ENCODE measurements at places on chromosomes 2 and 18.

DNA sequence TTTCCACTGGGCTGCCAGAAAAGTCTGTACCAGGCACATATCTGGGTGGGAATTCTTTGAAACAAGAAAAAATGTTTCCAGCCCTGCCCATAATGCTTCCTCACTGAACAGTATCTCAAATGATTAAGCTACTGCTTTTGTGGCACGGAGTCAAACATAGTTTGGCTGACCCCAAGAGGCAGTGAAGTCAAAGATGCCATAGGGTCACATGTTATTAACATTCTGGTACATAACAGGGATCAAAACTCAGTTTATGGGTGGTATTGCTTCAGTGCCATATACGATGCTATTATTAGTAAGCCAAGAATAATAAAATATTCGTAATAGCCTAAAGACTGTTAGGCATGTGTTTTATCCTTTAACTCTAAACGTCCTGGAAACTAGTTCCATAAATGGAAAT, 112.4 kb downstream of the FEZ2 start:
- DNase-seq: no peak

GRCh38 chr18:78734614-78734945, 245.0 kb upstream of the SALL3 start:
- DNase-seq: no peak

GRCh38 chr2:231111987-231112386, 12.9 kb downstream of the HTR2B start:
- no peak for DNase-seq

DNA sequence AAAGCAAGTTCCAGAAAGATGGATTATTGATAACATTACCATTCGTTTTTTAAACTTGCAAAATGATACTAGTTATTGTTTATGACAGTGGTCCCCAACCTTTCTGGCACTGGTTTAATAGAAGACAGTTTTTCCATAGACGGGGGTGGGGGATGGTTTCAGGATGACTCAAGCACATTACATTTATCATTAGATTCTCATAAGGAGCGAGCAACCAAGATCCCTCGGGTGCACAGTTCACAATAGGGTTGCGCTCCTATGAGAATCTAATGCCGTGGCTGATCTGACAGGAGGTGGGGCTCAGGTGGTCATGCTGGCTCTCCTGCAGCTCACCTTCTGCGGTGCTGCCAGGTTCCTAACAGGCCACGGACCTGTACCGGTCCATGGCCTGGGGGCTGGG, 86.2 kb downstream of the BCL2 start:
- DNase-seq: no peak

DNA sequence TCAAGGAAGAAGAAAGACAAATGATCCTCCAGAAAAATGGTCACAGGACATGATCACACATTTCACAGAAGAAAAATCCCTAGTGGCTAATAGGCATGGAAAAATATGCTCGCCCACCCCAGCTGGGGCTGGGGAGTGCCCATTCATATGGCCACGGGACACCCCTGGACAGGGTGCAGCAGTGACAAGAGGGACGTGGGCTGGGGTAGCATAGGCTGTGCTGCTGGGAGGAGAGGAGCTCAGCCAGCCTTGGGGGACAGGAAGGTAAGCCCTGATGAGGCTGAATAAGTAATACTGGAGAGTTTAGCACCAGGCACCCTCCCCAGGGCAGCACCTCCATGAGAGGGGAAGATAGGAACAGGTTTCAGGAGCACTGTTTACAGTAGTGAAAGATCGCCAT, 254.9 kb upstream of the HS6ST1 start:
- no peak for DNase-seq

DNA sequence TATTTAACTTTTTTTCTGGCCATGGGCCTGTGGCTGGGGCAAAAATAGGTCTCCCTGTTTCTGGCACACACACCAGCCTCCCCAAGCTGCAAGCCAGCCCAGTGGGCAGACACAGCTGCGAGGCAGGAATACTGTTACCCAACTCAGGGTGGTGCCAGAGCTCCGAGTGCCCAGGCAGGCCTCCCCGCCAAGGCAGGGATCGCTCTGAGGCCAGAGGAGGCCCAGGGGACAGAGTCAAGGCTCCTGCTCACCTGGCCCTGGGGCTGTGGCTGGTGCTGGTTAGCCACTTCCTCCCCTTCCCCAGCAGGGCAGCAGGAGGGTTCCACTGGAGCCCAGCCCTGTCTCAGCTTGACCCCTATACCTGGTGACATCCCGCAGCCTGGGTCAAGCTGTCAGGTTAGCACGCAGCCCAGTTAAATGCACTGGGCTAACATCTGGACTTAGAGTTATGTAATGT, 67.1 kb upstream of the EPAS1 start:
- DNase-seq: no peak

DNA sequence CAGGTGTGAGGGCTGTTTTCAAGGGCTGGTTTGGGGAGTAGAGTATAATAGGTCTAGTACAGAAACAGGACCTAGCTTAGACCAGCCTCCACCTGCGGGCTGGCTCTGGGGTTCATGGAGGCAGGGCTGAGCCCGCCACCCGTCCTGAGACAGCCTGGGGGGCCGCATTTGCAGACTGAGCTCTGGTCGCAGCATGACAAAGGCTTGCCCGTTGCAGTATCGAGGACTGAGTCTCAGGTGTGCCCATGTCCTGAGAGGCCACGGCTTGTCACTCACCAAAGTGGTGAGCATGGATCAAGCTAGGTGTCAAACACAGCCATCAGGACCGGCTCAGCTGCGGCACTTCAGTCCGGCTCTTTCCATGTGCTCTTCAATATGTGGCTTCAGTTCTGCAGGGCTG, 144.7 kb downstream of the KLHL29 start:
- no peak for DNase-seq

DNA sequence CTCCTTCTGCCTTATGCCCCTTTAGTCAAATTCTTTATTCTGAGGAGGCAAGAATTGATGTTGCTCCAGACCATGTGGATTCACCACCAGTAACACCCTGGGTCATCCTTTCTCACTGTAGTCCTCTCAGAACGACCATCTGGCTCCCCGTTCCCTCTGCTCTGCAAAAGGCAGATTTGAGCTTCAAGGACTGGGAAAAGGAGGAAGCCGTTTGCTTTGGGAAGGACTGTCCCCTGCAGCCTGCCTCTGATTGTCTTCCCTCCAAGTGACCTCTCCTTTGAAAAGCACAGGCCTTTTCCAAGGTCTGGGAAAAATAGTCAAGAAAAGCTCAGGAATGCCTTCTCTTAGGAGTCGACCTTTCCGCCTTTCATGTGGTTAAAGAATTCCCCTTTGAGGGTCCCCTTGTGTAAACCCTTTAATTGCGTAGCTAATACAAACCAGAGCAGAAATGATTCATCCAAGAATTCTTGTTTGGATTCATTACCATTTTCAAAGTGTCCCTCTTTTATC, 130.1 kb upstream of the COPS8 start:
- no peak for DNase-seq

DNA sequence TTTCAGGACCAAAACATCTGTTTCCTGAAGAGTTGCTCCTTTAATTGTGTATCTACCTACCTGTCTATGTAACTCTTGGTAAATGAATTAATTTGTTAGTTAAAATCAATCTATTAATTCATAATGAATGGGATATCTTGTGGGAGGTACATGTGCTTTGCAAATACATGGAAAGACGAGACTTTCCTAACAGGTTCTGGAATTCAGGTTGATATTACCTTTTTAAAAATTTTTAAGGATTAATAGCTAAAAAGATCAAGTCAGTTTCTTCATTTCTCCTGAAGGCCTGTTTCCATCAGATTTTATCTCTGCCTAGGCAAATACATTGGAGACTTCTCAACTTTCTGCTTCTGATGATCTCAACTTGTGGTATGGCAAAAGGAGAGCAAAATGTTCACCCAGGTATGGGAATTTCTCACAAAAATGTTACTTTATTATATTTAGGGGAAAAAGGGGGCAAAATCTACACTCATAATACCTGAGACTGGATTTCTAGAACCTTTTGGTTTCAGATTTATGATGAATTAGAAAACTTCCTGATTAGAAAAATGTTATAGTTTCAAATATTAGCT, 7.4 kb downstream of the TFPI start:
- DNase-seq: no peak

- DNase-seq: no peak
Measured at GRCh38 chr2:200321780-200322534, 15.5 kb downstream of the SPATS2L start.

DNA sequence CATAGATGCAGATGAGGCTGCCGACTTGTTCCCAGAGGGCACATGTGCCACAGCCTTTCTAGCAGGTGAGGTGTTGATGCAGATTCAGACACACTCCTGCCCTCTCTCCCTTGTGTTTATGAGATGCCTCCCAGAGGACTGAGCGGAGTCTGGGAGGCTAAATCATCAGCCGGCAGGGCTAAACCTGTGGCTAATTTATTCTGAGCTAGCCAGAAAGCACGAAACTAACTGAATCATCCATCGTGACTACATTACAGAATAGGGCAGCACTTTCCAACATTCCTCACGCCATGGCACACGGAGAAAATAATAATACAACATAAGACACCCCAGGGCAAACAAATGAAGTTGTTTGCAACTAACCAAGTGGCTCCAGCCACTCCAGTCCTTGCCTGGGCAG, 101.7 kb upstream of the FZD7 start:
- DNase-seq: no peak

GRCh38 chr2:67039058-67039457, 358.1 kb upstream of the ETAA1 start:
- no peak for DNase-seq

GRCh38 chr18:60191926-60192325, 180.6 kb downstream of the MC4R start:
- no peak for DNase-seq

DNA sequence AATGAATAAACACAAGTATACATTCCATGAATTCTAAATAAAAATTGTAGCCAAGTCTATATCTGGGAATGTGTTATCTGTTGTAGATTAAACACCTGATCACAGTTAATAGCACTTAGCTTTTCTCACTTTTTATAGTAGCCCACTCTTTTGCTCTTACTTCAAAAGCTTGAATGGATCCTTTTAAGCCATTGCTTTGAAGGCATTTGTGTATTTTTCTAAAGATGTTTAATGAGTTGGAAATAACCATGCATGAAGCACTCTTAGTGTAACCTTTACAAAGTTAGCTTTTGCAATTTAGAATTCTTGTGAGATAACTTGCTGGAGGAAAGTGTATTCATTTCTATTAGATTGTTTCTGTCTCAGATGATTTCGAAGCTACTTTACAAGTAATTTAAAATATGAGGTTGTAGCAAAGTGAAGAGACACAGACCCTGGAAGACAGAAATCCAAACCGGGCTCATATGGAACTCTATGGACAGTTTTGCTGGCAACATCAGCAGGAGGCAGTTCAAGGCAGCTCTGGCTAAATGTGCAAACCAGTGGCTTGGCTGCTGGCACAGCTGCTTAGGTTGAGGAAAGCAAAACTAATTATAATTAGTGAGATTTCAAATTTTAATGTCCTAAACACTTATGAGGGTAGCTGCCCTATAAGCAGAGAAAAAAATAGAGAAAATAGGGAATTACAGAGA, 469.8 kb upstream of the ZEB2 start:
- no peak for DNase-seq

DNA sequence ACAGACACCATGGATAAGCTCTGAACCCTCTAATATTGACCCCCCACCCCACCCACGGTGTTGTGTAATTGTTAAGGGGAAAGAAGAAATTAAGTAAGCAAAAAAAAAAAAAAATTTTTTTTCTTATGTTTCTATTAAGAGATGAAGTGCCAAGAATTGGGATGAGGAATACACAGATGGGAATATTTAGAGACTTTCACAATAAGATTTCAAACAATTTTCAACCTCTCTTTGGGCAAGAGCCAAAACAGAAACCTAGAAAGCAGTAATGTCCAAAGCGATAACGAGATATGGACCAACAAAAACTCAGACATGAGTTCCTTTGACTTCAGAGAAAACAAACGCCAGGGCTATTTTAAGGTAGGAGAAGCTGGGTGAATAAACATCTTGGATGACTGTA, 14.4 kb downstream of the PIEZO2 start:
- DNase-seq: no peak

GRCh38 chr2:212181646-212182045, 357.0 kb downstream of the ERBB4 start:
- no peak for DNase-seq

- DNase-seq: no peak
Measured at GRCh38 chr2:215808996-215809395, 204.4 kb downstream of the MREG start.

- no peak for DNase-seq
Measured at GRCh38 chr2:106010818-106011355, 183.2 kb downstream of the UXS1 start.

- no peak for DNase-seq
Measured at GRCh38 chr2:238313289-238313990, 6.9 kb upstream of the TRAF3IP1 start.

DNA sequence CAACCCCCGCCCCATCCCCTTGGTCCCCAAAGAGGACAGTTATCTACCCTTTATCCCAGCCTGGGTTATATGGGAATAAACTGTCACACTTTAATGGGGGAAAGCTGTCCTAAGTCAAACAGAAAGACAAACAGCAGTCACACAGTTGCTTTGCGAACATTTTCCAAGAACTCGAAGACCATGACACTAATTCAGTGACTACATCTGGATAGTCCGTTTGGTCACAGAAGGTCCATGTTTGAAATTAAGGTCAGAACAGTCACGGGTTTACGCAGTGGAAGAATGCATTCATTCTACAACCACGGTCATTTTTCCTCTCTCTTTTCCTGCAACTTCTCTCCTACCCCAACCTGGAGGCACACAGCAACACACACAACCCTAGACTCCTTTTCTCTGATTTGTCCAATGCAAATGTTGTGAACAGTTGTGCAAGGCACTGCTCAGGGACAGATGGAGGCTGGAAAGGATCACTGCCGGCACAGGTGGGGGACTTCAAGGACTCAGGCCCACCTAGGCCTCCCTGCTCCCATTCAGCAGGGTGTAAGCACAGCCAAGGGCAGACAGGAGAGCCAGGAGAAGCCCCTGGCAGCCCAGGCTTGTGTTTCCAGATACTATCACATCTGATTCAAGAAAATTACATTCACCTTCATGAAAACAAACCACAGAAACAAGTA, 39.9 kb downstream of the ZNF516 start:
- DNase-seq: no peak

GRCh38 chr2:73110168-73111072, 2.3 kb downstream of the RAB11FIP5 start:
- DNase-seq: no peak

DNA sequence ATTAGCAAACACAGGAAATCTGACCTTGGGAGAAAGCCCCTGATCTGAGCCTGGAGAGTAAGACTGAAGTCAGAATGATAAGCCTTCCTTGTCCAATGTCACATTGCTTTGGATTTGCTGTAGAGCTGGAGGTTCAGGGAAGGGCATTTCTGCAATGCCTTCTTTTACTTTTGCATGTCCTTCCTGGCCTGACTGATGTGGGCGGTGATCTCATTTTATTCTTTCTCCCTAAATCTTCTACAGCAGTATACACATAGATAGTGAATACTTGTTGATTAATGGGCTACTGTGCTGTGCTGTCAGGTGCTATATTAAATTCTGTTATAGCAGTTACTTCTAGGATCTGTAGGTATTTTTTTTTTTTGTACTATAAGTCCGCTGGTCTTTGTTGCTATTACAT, 62.6 kb downstream of the PLCL1 start:
- DNase-seq: no peak

- no peak for DNase-seq
Measured at GRCh38 chr18:623761-624620, 27.2 kb downstream of the CLUL1 start.

- no peak for DNase-seq
Measured at GRCh38 chr2:9763356-9764152, 79.7 kb upstream of the TAF1B start.

Data from activated CD8-positive, alpha-beta memory T cell treated with anti-CD3 and anti-CD28 coated beads for 48 hours (primary cell).